ENCODE measurements at places on chromosomes 4 and X.

DNA sequence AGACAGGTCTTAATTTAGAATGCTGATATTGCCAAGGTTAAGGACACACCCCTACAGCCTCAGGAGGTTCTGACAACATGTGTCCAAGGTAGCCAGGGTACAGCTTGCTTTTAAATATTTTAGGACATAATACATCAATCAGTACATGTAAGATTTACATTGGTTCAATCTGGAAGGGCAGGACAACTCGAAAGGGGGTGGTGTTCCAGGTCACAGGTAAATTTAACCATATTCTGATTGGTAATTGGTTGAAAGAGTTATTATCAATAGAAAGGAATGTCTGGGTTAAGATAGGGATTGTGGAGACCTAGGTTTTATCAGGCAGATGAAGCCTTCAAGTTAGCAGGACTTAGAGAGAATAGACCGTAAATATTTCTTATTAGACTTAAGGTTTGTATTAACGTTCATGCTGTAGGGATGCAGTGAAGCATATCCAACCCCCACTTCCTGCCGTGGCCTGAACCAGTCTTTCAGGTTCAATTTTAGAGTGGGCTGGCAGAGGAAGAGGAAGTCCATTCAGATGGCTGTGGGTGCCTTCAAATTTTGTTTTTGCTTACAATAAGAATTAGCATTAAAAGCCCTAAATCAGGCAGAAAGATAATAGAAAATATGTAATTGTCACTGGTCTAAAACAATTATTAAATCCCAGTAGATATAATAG is 136.5 kb upstream of the GALNTL6 start:
- DNase-seq = no peak

DNA sequence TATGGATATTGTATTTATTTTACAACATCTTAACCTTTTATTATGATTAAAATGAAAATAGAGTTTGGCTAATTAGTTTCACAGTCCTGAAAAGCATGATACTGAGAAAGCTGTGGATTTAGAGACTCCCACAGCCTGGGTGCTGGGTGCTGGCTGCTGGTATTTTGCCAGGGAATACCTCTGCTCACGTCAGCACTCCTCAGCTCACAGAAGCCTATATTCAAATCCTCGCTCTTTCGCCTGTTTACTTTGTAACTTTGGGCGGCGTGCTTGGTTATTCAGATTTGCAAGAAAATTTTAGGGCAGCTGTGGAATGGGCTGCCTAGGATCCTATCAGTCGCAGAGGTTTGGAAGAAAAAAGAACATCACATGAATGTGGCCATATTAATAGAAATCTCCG is 261.8 kb downstream of the DCTD start:
- DNase-seq = no peak

DNA sequence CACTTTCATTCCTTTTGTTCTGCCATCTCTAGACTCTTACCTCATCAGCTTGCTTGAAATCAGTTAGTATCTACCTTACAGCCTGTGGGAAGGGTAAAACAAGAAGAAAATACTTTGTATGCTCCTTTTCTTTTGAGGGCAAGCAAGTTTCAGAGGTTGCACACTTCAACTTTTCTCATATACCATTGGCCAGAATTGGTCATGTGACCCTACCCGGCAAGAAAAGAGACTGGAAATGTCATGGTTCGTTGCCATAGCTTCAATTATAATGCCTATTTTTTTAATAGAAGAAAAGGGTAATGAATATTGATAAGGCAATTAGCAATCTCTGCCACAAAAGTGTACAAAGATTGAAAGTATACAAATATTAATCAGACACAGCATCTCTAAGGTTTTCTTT is 346.7 kb upstream of the TACR3 start:
- DNase-seq = no peak

- no peak for DNase-seq
These were observed 3.8 kb upstream of the TRIML2 start for GRCh38 chr4:188113156-188113555.

GRCh38 chrX:38805432-38806389 is 4.5 kb downstream of the MID1IP1 start:
- DNase-seq = peak; percentile 81

- no peak for DNase-seq
These were observed 514.7 kb downstream of the PCDH7 start for GRCh38 chr4:31234901-31235300.

DNA sequence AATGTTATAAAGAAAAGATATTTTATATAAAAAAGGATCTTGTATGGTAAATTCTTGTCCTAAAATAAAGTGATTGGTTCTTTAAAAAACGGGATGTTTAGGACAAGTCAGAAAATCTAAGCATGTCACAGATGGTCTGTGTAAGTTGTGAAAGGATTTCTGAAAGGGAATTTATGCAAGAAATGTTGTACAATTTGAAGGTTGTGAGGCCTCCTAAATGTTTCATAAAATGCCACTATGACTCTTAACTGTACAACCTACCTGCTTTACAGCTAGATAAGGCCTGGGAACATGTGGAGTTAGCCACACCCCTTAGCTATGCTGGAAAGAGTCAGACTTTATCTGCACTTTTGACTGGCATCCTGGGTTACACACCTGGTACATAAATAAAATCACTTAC is 951.5 kb upstream of the POU3F4 start:
- no peak for DNase-seq

GRCh38 chr4:184479516-184479950 is 5.2 kb upstream of the IRF2 start:
- no peak for DNase-seq

DNA sequence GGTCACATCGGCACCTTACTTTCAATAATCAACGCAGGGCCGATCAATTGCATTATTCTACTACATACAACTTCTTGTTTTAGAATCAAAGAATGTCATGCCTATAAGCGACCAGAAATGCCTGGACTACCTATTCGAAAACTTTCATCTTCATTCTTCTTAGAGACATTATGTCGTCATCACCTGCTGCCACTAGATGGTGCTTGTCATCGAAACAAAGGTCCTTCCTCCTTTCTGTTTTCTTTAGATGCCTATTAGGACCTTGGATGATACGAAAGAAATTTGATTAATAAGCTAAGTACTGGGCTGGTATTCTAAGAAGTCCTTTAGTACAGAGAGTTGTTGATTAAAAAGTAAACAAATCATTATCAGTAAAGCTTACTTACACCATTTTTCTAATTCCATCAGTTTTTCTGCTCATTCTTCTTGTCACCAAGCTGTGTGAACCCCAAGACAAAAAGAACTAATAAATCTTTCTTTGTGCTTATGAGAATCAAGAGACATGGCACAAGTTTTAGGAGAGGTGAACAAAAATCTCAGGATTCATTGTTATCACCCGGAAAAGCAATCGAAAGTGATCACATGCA is 154.5 kb upstream of the SLC4A4 start:
- peak; percentile 72 for DNase-seq

- no peak for DNase-seq
These were observed 112.5 kb downstream of the MAB21L2 start for GRCh38 chr4:150694438-150694837.

GRCh38 chrX:45935408-45935807 is 609.8 kb downstream of the ZNF674 start:
- no peak for DNase-seq

DNA sequence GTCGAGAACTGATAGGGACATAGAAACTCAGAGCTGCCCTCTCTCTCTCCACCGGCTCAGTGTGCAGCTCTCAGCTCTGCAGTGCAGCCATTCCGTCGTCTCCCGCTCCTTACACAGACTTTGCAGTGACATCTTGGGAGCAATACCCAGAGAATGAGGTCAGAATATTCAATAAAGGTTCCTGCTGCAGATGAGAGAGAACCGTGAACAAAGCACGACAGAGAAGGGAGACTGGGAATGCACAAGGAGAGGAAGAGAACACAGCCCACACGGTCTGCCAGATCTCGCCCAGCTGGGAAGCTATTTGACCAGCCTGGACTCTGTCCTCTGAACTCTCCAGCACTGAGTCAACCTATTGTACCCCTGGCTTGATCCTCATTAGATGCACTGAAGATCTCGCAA is 118.0 kb upstream of the PPARGC1A start:
- DNase-seq = no peak

GRCh38 chrX:123847056-123847455 is 12.8 kb upstream of the XIAP start:
- no peak for DNase-seq

GRCh38 chrX:30649859-30650258 is 3.4 kb upstream of the GK start:
- no peak for DNase-seq

GRCh38 chr4:42401171-42401570 is 3.9 kb downstream of the SHISA3 start:
- DNase-seq = no peak

DNA sequence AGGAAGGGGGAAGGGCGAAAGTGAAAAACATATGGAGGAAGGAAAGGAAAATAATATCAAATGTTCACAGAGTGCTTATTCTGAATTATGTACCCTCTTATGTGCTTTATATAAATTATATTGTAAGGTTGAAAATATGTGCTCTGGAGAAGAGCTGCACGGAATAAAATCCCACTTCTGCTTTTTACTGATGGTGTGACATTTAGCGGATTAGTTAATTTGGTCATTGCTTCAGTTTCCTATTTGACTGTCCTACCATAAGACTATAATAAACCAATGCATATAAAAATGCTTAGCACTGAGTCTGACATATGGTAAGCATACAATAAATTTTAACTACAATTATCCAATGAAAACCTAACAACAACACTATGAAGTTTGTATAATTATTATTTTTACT is 86.2 kb downstream of the NPFFR2 start:
- DNase-seq = no peak

GRCh38 chr4:113977526-113977855 is 2.0 kb downstream of the ARSJ start:
- peak; percentile 51 for DNase-seq

GRCh38 chrX:134936542-134936941 is 54.2 kb upstream of the SMIM10 start:
- peak; percentile 71 for DNase-seq

DNA sequence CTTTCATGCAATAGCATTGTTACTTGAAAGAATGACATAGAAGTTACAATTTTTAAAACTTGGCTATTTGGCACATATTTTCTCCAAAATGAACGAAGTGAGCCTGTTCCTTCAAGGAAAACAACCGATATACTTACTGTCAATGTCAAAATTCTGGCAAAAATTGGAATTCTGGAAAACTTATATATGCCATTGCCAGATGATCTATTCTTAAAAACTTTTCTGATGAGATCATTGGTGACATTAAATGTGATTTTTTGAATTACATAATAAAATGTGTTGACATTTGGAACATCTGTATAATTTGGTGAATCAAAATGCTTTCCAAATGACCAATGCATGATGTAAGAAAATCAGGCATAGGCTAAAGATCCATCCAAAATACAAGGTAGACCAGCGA is 209.0 kb downstream of the SCFD2 start:
- no peak for DNase-seq

DNA sequence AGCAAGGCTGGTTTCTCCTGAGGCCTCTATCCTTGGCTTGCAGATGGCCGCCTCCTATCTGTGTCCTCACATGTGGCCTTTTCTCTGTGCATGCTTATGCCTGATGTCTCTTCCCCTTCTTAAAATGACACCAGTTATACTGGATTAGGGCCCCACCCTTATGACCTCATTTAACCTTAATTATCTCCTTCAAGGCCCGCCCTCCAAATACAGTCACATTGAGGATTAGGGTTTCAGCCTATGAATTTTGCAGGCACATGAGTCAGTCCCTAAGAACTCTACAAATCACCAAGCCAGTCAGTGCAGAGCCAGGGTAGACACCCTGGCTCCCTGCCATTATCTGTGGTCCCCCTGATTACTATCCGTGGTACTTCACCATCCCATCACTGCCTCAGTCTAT is 51.6 kb downstream of the MAML3 start:
- no peak for DNase-seq

DNA sequence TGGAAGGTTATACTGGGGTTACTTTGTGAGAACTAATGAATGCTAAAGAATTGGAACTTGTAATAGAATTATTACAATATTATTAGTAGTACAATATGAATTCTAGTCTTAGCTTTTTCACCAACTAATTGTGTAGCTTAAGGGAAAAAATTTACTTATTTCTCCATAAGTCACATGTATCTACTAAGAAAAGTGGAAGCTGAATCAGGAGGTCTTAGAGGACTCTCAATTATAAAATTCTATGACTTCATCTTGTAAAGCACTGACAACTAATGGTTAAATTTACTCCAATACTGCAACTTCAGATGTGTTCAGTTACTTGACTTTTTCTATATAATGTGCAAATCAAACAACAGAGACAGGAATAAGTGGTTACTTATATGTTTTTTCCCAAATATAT is 899 bp upstream of the TMPRSS11D start:
- DNase-seq = no peak

- peak; percentile 85 for DNase-seq
These were observed 137.1 kb upstream of the TBL1X start for GRCh38 chrX:9327747-9328145.

GRCh38 chr4:116374815-116375214 is 710.6 kb downstream of the TRAM1L1 start:
- DNase-seq = no peak

DNA sequence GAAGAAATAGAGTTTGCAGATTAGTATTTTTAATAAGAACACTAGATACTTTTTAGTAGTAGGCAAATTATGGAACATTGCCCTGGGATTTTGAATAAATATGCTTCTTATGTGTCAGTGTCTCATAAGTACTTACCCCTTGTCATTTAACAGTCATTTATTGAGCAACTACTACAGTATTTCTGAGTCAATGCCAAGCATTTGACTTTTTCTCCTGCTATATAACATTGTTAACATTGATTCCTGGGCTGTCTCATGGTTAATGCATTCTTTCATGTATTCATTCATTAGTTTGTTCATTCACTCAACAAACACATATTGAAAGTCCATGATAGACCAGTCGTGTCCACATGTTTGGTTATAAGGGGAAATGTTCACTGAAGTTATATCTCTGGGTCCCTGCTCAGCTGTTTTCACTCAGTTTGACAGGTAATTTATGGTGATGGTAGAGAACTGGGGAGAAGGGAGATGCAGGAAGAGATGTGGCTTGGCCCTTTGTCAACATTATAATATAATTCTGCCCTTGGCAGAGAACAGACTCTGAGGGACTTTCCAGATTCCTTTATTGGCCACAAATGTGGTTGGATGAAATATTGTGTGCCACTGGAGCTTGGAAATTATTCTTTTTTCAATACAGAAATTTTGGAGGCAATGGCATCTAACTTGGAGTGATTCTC is 49.8 kb downstream of the OSTC start:
- DNase-seq = peak; percentile 47

DNA sequence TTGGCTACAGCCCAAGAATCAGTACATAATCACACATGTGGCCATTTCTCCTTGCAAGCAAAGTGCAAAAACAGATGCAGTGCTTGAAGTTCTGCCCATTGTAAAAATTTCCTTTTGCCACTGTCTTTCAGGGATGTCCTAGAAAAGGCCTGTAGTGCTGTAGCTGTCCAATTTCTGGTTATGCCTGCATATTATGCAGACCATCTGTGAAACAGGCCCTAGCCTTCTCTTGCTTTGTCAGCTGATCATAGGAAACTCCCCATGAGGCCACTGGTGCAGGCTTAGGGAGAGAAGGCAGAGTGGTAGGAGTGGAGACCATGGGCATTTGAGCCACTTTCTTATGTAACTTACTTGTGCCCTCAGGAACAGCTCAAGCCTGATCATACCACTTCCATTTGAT is 130.4 kb upstream of the GABRA2 start:
- no peak for DNase-seq

- peak; percentile 4 for DNase-seq
These were observed 103.4 kb downstream of the QRFPR start for GRCh38 chr4:121277194-121278105.

GRCh38 chr4:44228326-44228725 is 220.3 kb downstream of the KCTD8 start:
- DNase-seq = no peak

Measured in EH (cell line).